ENCODE measurements at places on chromosomes 2 and 18. TPM values are rescaled to one million over a fixed set of nuclear protein-coding genes. Genes with fewer than 3 reads are reported as not detected.

- no peaks in the 10 kb centered on the region for H3K36me3 ChIP-seq
- no peak overlapping the region for H3K27ac ChIP-seq
- no peak for DNase-seq
- H3K4me3 ChIP-seq, result no peak overlapping the region
- peaks cover 2% of the 10 kb centered on the region for H3K27me3 ChIP-seq
- no peaks in the 10 kb centered on the region for H3K4me1 ChIP-seq
These were observed 31.7 kb upstream of the ZNF396 start for GRCh38 chr18:35408843-35409261.

The DSEL gene
- total RNA-seq, result 10.3 TPM

The TMEM163 gene
- total RNA-seq, result 0.40 TPM

The TXNDC2 gene
- 0.15 TPM for total RNA-seq

The HMSD gene
- total RNA-seq, result not detected

The DES gene
- 130 TPM for total RNA-seq
